ENCODE measurements at places on chromosomes 5 and 9.

GRCh38 chr5:59591162-59591561 lies 302.4 kb downstream of the PDE4D start:
- no peak for DNase-seq

DNA sequence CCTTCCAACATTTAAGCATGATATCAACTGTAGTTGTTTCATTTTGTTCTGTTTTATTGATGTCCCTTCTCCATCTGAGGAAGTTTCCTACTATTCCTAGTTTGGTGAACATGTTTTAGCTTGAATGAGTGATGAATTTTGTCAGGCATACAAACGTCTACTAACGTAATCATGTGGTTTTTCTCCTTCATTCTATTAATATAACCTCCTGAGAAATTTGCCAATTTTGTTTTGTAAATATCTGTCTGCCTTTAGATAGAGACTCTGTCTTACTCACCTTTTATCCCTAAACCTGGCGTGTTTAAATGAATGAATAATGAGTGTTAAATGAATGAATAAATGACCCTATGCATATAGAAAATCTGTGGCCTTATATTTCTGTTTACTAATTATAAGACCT lies 26.5 kb upstream of the NREP start:
- no peak for DNase-seq

DNA sequence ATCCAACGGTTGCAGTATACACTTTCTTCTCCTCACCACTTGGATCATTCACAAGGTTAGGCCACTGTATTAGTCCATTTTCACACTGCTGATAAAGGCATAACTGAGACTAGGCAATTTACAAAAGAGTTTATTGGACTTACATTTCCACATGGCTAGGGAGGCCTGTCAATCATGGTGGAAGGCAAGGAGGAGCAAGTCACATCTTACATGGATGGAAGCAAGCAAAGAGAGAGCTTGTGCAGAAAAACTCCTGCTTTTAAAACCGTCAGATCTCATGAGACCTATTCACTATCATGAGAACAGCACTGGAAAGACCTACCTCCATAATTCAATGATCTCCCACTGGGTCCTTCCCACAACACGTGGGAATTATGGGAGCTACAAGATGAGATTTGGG lies 81.8 kb upstream of the DAP start:
- no peak for DNase-seq

- DNase-seq = no peak
These were observed 72.6 kb upstream of the GALNT10 start for GRCh38 chr5:154117930-154118329.

DNA sequence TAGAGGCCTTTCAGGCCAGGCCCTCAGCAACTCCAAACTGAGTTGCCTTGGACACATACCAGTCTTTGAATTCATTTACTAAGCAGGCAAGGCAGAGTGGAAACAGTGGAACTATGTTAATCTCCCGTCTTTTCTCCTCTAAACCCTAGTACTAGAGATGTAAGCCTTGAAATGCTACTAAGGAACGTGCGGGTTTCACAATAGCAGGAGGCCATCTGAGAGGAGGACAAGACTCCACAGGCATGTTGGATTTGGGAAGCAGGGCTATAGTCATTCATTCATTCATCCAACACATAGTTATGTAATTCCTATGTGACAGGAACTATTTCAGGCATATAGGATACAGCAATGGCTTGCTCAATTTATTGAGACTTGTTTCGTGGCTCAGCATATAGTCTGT lies 3.3 kb upstream of the OCLN start:
- DNase-seq = peak; percentile 65

- DNase-seq = peak; percentile 22
These were observed 37.5 kb downstream of the SPOCK1 start for GRCh38 chr5:137461391-137462264.

- DNase-seq = no peak
These were observed 106.1 kb upstream of the CDH9 start for GRCh38 chr5:27144456-27144855.

DNA sequence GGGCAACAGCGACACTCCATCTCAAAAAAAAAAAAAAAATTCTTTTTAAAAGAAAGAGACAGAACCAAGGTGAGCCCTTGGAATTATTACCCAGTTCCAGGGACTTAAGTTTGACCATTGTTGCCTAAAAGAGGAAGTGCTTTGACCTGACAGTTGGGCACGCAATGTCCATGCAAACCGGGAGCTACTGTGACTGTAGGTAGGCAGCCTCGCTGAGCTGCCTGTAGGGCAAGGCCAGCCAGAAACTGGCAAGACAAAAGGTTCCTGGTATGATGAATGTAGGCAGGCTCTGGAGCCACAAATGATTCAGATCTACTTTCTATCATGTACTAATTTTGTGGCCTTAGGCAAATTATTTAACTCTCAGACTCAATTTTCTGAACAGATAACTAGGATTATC lies 334.8 kb upstream of the ZNF462 start:
- no peak for DNase-seq

DNA sequence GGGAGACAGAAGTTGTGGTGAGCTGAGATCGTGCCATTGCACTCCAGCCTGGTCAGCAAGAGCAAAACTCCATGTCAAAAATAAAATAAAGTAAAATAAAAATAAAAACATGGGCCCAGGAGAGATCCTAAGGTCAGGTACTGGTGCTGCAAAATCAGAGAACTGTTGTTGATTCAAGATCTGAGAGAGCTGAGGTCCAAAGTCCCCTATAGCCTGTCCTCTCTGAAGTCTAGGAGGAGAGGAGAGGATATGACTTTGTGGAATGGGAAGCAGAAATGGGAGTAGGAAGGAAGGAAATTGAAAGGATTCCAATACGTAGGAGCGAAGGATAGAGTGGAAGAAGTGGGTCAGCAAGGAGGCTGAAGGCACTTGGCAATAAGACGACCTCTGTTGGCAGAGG lies 4.6 kb upstream of the OR1L4 start:
- DNase-seq = no peak

GRCh38 chr5:121630402-121630801 lies 221.3 kb upstream of the FTMT start:
- peak; percentile 8 for DNase-seq

GRCh38 chr5:74542482-74542881 lies 98.0 kb downstream of the ENC1 start:
- no peak for DNase-seq

- peak; percentile 76 for DNase-seq
These were observed 544 bp downstream of the FNBP1 start for GRCh38 chr9:130042406-130042884.

- DNase-seq = no peak
These were observed 97.6 kb downstream of the CDH10 start for GRCh38 chr5:24547132-24547531.

DNA sequence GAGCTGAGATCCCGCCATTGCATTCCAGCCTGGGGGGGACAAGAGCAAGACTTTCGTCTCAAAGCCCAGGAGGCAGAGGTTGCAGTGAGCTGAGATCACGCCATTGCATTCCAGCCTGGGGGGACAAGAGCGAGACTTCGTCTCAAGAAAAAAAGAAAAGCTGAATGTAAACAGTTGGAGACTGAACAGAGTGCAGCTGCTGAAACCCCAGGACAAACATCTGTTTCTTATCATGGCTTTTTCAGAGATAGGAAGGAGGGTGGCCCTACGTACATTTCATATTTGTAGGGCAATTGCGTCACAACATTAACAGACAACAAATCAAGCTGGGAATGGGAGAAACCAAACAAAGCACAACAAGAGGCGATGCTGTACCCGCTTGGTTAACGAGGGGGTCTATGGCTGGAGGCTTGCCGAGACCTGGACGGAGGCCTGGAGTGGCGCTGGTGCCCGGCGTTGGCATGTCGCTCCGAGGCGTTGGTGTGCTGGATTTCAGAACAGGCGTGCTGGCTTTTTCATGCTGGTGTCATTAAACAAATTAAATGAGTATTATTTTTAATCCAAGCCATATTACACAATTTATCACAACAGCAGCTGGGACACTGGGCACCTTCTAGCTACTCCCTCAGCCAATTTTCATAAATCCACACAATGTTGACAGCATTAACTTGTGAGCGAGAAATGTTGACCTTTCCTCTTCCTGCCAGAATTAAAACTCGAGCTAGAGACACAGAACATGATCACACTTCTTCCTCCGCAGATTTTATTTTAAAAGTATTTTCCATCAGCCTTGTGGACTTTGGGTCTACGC lies 76.1 kb downstream of the TLE1 start:
- DNase-seq = no peak

GRCh38 chr5:150156027-150156368 lies 353 bp upstream of the PDGFRB start:
- DNase-seq = no peak

DNA sequence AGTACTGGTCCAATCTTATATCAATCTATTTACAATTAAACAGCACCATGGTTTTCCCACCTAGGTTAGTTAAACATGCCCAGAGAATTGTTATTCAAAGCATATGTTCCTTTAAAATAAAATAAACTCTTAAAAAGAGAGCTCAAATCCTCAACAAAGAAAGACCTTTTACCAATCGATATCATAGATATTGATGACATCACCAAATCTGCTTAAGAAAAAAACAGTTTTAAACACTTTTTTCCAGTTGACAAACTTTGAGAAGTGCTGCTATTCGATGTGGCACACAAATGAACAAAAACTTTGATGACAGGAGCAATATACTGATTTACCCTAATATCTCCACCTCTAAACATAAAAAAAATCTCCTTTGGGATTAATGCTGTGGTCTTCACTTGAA lies 15.7 kb downstream of the EFCAB9 start:
- no peak for DNase-seq

- no peak for DNase-seq
These were observed 42.2 kb downstream of the MED27 start for GRCh38 chr9:132037458-132037857.
